ENCODE measurements at places on chromosomes 5 and 9. TPM values are rescaled to one million over a fixed set of nuclear protein-coding genes. Genes with fewer than 3 reads are reported as not detected.

GRCh38 chr9:34662526-34663302 lies at the start of gene CCL27:
CCL27 (minus strand) TSS chr9:34662657; CDS start chr9:34662633, 24 bp downstream.
- H3K27ac ChIP-seq, result peak within 1 kb of the TSS; percentile 86
- H3K36me3 ChIP-seq, result peaks cover 13% of the 10 kb centered on the region

- H3K4me1 ChIP-seq, result peaks cover 7% of the 10 kb centered on the region
- no peak overlapping the region for H3K27ac ChIP-seq
- H3K27me3 ChIP-seq, result no peaks in the 10 kb centered on the region
- DNase-seq, result no peak
- no peaks in the 10 kb centered on the region for H3K36me3 ChIP-seq
Measured at GRCh38 chr9:137430723-137431415, 7.7 kb downstream of the NOXA1 start.

GRCh38 chr5:1152156-1152555 lies 40.3 kb upstream of the SLC12A7 start:
- DNase-seq, result peak; percentile 56
- H3K27me3 ChIP-seq, result peaks cover 26% of the 10 kb centered on the region
- H3K27ac ChIP-seq, result peak overlapping the region; percentile 67
- no peak overlapping the region for H3K4me3 ChIP-seq

DNA sequence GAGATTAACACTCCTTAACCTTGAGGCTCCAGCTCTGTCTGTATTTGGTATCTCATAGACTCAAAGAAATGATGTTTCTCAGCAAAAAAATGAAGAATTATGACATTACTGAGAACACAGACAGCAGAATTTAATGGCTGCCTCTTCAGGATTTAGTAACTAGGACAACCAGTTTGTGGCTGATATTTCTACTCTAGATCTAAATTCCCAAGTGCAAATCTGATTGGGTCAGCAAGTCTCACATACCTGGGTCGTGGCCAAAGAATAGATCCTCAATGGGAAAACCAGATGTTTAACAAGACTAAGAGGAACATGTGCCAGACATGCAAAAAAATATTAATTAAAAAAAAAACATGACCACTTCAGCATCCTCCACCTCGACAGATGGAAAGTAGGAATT lies 608.9 kb downstream of the DTWD2 start:
- H3K27ac ChIP-seq, result no peak overlapping the region
- H3K4me3 ChIP-seq, result no peak overlapping the region
- no peak for DNase-seq
- no peaks in the 10 kb centered on the region for H3K36me3 ChIP-seq
- H3K27me3 ChIP-seq, result no peaks in the 10 kb centered on the region

DNA sequence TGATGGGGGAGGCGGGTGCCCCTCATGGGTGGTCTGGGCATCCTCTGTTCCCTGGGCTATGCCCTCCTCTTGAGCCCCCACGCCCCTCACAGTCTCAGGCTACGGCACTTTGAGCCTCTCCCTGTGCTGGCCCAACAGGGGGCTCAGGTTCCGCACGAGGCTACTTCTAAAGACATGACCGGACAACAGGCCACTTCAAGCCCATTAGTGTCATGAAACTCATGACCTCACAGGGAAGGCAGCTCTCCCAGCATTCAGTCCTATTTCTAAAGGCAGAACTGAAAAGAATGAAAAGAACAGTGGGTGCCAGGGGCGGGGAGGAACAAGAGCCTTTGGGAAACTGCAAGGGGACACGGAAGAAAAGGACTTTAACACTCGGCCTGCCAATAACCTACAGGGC lies 45.0 kb downstream of the COL23A1 start:
- H3K27me3 ChIP-seq, result no peaks in the 10 kb centered on the region
- H3K4me1 ChIP-seq, result no peaks in the 10 kb centered on the region
- DNase-seq, result no peak
- no peak overlapping the region for H3K27ac ChIP-seq
- H3K36me3 ChIP-seq, result no peaks in the 10 kb centered on the region

DNA sequence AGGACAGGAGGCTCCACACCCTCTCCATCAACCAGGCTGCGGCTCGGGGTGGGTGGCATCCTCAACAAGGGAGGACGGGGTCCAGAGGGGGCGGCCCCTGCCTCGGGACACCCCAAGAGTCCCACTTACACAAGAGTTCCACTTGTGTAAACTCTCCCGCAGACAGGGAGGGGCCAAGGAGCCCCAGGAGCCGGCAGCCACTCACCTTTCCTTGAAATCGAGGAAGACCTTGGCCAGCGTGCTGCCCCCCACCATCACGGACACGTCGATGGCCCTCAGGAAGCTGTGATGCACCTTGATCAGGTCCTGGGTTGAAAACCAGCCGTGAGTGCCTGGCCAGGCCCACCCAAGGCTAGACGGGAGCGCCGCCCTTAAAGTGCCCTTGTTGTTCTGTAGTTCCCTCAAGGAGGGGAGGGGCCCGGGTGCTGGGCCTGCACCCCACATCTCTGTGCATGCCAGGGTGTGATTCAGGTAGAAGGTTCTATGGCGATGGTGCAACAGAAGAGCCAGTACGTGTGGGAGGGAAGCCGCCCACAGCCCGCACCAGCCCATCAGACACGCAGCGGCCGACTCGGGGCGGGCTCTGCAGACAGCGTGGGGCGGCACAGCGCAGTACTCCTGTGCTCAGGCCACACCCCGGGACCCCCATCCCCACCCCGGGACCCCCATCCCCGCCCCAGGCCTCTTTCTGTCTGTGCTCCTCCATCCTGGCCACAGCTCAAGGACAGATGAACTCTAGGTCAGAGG lies 67.9 kb upstream of the SARDH start:
- H3K27ac ChIP-seq, result no peak overlapping the region
- H3K4me1 ChIP-seq, result no peaks in the 10 kb centered on the region
- no peaks in the 10 kb centered on the region for H3K36me3 ChIP-seq
- H3K27me3 ChIP-seq, result no peaks in the 10 kb centered on the region

DNA sequence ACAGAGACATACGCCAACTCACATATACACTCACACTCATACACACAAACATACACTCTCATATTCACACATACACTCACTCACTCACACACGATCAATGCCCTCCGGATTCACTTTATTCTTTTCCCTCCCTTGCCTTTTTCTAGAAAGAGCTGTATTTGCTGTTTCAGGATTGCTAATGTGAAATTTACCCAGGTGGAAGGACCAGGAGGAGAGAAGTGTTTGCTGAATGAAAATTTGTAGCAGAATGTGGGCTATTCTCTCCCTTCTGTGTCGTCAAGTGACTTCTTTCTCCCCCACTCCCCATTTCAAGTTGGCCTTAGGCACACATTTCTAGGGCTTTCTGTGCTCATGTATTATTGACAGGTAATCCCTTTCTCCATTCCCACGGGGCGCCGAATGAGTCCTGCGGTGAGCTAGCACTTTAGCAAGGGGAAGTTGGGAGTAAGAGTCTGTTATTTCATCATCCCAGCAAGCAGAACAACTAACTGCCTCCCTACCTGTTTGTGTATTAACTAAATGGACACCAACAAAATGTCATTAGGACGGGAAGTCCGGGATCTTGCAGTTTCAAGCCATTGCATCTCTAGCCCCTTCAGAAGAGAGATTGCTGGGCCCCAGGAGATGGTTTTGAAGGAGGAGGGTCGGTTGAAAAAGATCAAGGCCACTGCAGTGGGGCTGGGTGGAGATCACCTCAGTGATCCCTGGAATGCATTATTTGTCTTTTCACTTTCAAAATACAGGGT lies 97.1 kb upstream of the TAF11L2 start:
- no peak for DNase-seq
- no peaks in the 10 kb centered on the region for H3K36me3 ChIP-seq
- H3K27me3 ChIP-seq, result no peaks in the 10 kb centered on the region
- H3K27ac ChIP-seq, result no peak overlapping the region
- no peak overlapping the region for H3K4me3 ChIP-seq

DNA sequence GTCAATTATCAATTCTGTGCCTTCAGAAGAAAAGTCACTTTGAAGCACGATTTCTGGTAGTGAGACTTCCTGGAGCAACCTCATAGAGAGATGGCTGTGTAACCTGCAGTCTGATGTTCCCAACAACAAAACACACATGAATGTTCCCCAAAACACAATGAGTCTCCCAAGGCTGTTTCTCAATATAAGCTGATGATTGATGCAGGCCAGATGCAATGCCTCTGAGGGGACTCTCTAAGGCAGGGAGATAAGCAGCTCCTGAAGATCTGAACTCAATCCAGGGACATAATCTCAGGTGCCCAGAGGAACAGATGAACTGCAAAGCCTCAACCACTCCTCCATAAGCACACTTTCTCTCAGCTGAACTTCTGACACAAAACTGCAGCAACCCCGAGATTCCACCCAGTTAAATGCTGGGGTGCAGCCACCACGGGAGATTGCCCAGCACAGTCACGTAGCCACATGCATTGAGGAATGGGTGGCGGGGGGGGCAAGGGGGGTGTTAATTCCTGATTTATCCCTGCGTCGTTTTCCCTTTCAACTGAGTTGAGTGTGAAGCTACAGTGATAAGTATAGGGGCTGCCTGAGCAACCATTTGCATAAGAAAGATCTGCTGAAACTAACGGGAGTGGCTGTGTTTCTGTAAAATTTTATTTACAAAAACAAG lies 122.7 kb upstream of the RASEF start:
- peaks cover 2% of the 10 kb centered on the region for H3K27me3 ChIP-seq
- H3K4me3 ChIP-seq, result no peak overlapping the region
- H3K36me3 ChIP-seq, result no peaks in the 10 kb centered on the region
- DNase-seq, result no peak
- H3K4me1 ChIP-seq, result no peaks in the 10 kb centered on the region
- no peak overlapping the region for H3K27ac ChIP-seq

- H3K27me3 ChIP-seq, result no peaks in the 10 kb centered on the region
- peaks cover 6% of the 10 kb centered on the region for H3K36me3 ChIP-seq
- H3K4me1 ChIP-seq, result peaks cover under 1% of the 10 kb centered on the region
- no peak overlapping the region for H3K4me3 ChIP-seq
- no peak for DNase-seq
Measured at GRCh38 chr5:82754759-82755158, 322.4 kb downstream of the TMEM167A start.

DNA sequence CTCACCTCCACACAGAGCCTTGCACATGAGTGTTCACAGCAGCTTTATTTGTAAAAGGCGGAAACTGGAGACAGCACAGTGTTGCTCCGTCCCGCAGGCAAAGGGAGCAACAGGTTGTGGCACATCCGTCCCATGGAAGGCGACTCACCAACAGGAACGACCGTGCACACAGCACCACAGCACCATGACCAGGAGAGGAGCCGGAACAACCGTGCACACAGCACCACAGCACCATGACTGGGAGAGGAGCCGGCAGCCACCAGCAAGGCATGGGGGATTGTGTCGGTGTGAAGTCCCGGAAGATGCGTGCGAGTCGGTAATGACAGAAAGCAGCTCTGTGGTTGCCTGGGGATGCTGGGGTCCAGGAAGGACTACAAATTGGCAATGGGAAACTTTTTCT lies 158.5 kb downstream of the C9orf50 start:
- peaks cover 37% of the 10 kb centered on the region for H3K4me1 ChIP-seq
- H3K4me3 ChIP-seq, result no peak overlapping the region
- no peaks in the 10 kb centered on the region for H3K36me3 ChIP-seq

- H3K36me3 ChIP-seq, result no peaks in the 10 kb centered on the region
- H3K4me3 ChIP-seq, result no peak overlapping the region
- H3K4me1 ChIP-seq, result peaks cover 30% of the 10 kb centered on the region
- no peak overlapping the region for H3K27ac ChIP-seq
Measured at GRCh38 chr5:1538741-1539392, 15.1 kb upstream of the LPCAT1 start.

DNA sequence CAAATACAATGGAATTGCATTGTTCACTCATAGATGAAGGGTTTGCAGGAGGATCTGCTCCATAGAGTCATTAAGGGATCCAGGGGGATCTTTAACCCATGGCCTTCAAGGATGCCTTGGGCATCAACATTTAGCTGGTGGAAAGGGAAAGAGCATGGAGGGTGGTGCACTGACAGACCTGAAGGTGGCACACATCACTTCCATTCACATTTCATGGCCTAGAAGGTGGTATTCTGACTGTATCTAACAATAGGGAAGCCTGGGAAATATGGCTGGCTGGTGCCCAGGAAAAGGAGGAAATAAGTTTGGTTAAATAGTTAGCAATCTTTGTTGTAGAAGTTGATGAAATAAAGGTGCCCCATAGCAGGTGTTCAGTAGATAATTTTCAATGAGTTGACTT lies 230.2 kb downstream of the CD180 start:
- H3K4me1 ChIP-seq, result no peaks in the 10 kb centered on the region
- H3K27me3 ChIP-seq, result no peaks in the 10 kb centered on the region
- no peaks in the 10 kb centered on the region for H3K36me3 ChIP-seq
- H3K4me3 ChIP-seq, result no peak overlapping the region

DNA sequence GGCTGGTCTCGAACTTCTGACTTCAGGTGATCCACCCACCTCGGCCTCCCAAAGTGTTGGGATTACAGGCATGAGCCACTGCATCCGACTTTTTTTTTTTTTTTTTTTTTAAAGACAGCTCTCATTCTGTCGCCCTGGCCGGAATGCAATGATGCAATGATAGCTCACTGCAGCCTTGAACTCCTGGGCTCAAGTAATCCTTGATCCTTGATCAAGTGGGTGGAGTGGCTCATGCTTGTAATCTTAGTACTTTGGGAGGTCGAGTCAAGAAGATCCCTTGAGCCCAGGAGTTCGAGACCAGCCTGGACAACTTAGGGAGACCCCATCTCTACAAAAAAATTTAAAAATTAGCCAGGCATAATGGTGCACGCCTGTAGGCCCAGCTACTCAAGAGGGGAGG lies 8.1 kb downstream of the SEC24A start:
- peaks cover 11% of the 10 kb centered on the region for H3K4me1 ChIP-seq
- H3K36me3 ChIP-seq, result peaks cover 18% of the 10 kb centered on the region
- no peak overlapping the region for H3K4me3 ChIP-seq
- no peak overlapping the region for H3K27ac ChIP-seq
- no peaks in the 10 kb centered on the region for H3K27me3 ChIP-seq
- no peak for DNase-seq

DNA sequence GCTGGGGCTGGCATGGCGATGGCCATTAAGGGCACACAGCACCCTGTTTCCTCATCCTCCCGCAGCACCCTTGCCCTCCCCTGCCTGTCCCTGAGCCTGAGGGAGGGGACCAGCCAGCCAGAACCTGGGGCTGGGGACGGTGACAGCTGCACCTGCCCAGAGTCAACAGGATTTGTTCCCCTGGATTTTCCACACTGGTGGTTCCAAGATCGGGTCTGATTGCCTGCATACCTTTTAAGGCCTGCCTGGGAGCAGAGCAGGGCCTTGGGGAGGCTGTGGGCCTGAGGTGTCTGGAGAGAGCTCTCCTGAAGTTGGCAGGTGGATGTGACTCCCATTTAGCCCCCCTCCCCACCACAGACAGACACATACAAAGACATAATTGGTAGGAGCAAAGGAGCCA lies 61.0 kb upstream of the C5orf58 start:
- no peak for DNase-seq
- H3K27me3 ChIP-seq, result peaks cover 6% of the 10 kb centered on the region
- no peaks in the 10 kb centered on the region for H3K4me1 ChIP-seq
- no peaks in the 10 kb centered on the region for H3K36me3 ChIP-seq
- H3K4me3 ChIP-seq, result no peak overlapping the region
- no peak overlapping the region for H3K27ac ChIP-seq

GRCh38 chr5:68405026-68405684 lies 189.6 kb downstream of the PIK3R1 start:
- H3K4me3 ChIP-seq, result no peak overlapping the region
- peak overlapping the region; percentile 10 for H3K27ac ChIP-seq
- peaks cover 33% of the 10 kb centered on the region for H3K4me1 ChIP-seq
- peaks cover 5% of the 10 kb centered on the region for H3K36me3 ChIP-seq
- H3K27me3 ChIP-seq, result no peaks in the 10 kb centered on the region
- DNase-seq, result no peak

ABO gene
- not detected for total RNA-seq

RGS7BP gene
- not detected for total RNA-seq

IRX1 gene
- total RNA-seq, result not detected

PDE6A gene
- total RNA-seq, result not detected

NKD2 gene
- total RNA-seq, result 3.2 TPM

SHOC1 gene
- total RNA-seq, result not detected

PCDHA8 gene
- not detected for total RNA-seq

YTHDC2 gene
- total RNA-seq, result 30.3 TPM

TSSK1B gene
- total RNA-seq, result not detected

S100Z gene
- 2.5 TPM for total RNA-seq

KCNMB1 gene
- not detected for total RNA-seq

FYB1 gene
- total RNA-seq, result 198 TPM

Data from activated CD8-positive, alpha-beta T cell treated with anti-CD3 and anti-CD28 coated beads, Interleukin-2, amount 10 ng/mL, durations not matched to agents 7 days and 5 days (primary cell).